H1 (cell line): ENCODE measurements at places on chromosomes 12 and 14. TPM values are rescaled to one million over a fixed set of nuclear protein-coding genes. Genes with fewer than 3 reads are reported as not detected.

RPL10L gene
- polyA plus RNA-seq, result not detected in 2 replicates

DNA sequence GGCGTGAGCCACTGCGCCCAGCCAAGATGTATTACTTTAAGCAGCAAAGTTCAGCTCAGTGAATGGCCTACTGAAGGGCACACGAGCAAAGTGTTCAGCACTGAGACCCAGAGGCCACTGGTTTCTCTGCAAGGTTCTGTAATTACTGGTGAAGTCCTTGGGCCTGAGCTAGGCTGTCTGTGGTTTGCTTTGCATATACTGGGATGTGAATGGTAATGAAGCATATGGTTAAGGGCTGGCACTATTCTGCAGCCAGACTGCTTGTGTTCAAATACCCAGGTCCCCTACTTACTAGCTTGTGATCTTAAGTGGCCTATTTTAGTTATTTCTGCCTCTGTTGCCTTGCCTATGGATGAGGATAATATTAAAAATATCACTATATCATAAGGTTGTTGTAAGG lies 72.0 kb downstream of the LLPH start:
- no peak for DNase-seq

GRCh38 chr12:46371718-46372543 lies 642 bp downstream of the SLC38A2 start:
- no peak for DNase-seq

GRCh38 chr14:63853831-63854293 lies 1.1 kb downstream of the SYNE2 start:
- no peak for DNase-seq

HOTAIR gene
- polyA plus RNA-seq, result not detected in 2 replicates

GSC gene
- 0.17 and 0.25 TPM in 2 replicates for polyA plus RNA-seq

GRCh38 chr12:25319233-25319984 lies 68.7 kb upstream of the KRAS start:
- no peak for DNase-seq

GRCh38 chr12:85632390-85632789 lies 203.8 kb downstream of the RASSF9 start:
- no peak for DNase-seq

GRCh38 chr14:100015251-100015655 lies 50.0 kb upstream of the EVL start:
- DNase-seq, result no peak

DNA sequence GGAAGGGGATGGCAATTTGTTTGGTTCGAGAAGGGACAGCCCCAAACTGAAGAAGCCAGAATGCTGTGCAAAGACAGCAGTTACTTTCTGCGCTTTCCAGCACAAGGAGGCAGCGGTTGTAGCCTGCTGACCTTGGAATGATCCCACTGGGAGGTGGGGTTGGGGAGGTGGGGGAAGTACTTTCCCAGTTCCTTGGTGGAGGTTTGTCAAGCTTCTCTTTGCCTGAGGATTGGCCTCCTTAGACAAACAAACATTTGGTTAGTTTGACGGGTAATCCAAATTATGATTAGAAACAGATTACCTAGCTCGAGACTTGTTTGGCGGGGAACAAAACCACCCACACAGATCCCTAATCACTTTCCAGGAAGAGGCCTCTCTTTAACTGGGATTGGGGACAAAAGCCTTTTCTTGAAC lies 79.1 kb upstream of the EGLN3 start:
- DNase-seq, result peak; percentile 47

CERS5 gene
- polyA plus RNA-seq, result 75.8 and 119 TPM in 2 replicates

DNA sequence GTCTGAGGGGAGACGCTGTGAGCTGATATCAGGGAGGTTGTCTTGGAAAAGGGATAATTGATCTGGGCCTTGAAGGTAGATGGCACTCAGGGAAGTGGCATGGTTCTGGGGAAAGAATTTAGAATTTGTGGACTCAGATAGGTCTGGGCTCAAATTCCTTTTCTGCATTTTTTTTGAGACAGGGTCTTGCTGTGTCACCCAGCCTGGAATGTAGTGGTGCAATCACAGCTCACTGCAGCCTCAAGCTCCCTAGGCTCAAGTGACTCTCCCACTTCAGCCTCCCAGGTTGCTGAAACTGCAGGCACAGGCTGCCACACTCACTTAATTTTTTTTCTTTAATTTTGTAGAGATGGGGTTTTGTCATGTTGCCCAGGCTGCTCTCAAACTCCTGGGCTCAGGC lies 98.1 kb upstream of the NCOR2 start:
- DNase-seq, result no peak

ZNF84 gene
- 5.6 and 8.9 TPM in 2 replicates for polyA plus RNA-seq

DNA sequence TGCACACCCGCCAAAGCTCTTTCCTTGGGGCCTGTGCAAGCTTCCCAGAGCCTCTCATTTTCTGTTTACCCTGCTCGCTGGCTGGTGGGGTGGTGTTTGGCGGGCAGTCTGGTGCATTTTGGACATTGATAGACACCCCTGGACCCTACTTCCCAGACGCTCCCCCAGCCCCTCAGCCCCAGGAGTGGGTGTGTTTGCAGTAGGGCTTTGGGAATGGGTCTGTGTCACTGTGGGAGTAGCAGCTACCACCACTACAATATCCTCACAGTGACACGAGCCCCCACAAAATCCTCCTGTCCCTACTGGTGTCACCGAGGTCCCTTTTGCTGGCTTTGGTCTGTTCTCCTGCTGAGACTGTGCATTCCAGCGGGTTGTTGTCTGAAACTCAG lies 371.3 kb downstream of the TMEM121 start:
- DNase-seq, result no peak

GRCh38 chr14:101120641-101121507 lies 217.4 kb upstream of the RTL1 start:
- no peak for DNase-seq

DNA sequence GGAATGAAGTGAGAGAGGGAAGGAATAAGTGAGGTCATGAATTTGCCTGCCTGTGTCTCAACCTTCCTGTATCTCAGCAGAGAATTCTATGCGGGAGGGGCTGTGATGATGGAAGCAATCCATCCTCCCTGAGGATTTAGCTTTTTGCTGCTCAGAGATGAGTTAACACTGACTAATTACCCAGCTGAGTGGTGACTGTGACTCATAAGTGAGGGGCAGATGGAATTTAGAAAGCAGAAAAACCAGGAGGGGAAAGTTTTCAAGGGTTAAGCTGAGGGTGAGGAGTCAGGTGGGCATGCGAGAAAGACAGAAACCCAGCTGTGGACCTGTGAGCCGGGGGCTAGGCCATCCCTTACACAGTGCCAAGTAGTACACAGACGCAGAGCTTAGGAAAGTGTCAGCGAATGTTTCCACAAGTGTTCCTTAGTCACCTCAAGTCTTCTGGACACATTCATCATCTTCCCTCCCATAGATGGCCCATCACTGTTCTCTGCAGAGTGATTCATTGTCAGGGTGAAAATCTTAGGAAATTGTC lies 277.9 kb downstream of the IPO8 start:
- no peak for DNase-seq

DNA sequence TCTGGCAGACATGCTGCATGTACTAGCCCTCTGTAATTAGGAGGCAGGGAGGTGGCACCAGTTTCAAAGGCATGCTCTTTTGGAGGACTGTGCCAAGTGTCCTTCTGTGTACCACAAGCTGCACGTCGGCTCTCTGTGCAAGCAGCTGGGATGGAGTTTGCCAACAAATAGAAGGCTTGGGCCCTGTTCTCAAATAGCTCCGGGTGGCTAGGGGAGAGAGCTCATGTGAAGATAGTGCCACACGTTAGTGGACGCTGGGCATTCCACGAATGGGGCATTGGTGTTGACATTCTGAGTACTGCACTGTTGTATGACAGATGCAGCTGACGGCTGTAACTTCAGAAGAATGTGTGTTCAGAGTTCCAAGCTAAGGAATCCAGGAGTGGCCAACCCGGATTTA lies 4.4 kb downstream of the AACS start:
- DNase-seq, result no peak

GRCh38 chr12:54159140-54159539 lies 29.6 kb downstream of the SMUG1 start:
- peak; percentile 61 for DNase-seq

- DNase-seq, result no peak
Measured at GRCh38 chr12:93654421-93654820, 22.8 kb upstream of the CRADD start.

RPGRIP1 gene
- 0.35 and 0.36 TPM in 2 replicates for polyA plus RNA-seq

- no peak for DNase-seq
Measured at GRCh38 chr12:19869413-19869812, 430.1 kb downstream of the AEBP2 start.

DNA sequence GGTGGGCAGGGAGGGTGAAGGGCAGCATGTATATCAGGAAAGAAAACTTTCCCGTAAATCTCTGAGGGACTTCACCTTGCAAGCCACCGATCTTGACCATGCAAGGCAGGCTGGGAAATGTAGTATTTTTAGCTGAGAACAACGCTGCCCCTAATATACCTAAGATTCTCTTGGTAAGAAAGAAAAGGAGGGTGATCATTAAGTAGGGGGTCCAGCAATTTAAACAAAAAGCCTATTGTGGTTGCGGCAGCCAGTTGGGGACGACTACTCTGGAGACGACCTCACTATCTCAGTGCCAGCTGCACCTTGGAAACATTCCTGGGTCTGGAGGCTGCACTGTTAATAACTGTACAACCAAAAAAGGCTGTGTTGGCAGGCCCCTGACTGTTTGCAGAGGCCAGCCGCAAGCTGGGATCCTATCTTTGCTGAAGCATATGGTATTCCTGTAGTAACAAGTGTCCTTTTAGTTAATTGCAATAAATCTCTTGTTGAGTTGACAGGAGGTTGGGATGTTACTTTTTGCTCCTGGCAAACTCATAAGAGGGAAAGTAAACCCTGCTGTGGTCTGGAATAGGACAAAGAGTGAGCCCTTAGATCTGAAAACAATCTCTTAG lies 6.4 kb downstream of the APOLD1 start:
- no peak for DNase-seq

DPF3 gene
- 0.03 TPM in 1 of 2 replicates, not detected in the other for polyA plus RNA-seq

GRCh38 chr12:89309815-89310214 lies 42.5 kb downstream of the DUSP6 start:
- no peak for DNase-seq

GALNT8 gene
- 3.2 and 4.7 TPM in 2 replicates for polyA plus RNA-seq

- DNase-seq, result no peak
Measured at GRCh38 chr12:115384391-115384790, 700.4 kb upstream of the TBX3 start.

KIAA0586 gene
- polyA plus RNA-seq, result 3.6 and 7.2 TPM in 2 replicates

DNA sequence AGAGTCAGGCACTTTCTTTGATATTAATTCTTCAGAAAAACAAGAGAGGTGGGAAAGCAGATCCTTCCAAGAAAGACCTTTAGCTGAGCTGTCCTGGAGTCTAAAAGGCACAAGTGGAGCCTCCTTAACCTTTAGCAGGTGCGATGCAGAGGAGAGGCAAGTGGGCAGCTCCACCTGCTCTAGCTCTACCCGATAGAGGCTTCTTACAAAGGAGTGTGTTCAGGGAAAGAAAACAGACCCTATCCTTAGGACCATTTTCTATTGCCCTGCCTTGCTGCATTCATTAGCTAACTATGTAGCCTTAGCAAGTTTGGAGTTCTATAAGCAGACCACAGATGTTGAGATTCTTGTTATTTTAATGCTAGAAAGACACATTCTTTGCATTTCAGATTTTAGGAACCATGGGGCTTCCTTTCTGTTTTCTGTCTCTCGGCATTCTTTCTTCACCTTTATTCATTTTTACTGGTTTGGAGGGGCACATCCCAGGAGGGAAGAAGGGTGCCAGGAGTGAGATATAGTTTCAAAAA lies 214.5 kb downstream of the EGLN3 start:
- DNase-seq, result no peak

ALX1 gene
- polyA plus RNA-seq, result 0.28 and 0.41 TPM in 2 replicates

CRACR2A gene
- 0.75 and 0.85 TPM in 2 replicates for polyA plus RNA-seq

ADAMTS20 gene
- polyA plus RNA-seq, result 2.1 and 2.9 TPM in 2 replicates
